ENCODE measurements at places on chromosomes 16 and 17.

DNA sequence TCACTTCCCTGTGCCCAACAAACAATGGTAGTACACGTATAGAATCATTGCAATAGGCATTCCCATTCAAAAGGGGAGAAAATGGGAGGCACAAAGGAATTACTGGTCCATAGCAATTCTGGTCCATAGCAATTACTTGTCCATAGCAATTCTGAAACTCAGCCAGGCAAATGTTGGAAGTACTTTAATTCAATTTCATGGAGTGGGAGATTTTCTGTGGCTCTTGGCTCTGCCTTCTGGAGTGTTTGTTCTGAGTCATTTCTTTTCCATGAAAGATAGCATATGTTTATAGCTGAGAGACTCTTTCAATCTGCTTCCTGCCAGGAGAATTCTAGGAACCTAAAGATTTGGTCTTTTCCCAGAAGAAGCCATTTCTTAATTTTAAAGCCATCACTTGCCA, 182.8 kb upstream of the ELAC2 start:
- no peak for DNase-seq

DNA sequence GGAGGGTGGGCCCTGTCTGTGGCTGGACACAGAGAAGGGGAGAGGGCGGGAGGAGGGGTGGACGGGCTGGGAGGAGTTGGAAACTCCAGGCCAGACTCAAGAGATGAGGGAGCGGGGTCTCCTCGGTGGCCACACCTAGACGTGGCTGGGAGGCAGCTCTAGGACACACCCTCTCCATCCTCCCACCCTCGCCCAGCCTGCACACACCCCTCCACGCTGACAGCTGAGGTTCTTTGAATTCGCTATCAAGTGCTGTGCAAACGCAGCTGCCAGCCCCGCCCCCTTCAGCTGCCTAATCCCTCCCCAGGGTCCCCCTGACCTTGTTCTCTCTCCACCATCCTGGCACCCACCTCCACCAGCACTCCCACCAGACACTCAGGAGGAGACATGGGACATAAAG, 48.7 kb downstream of the DNAH17 start:
- no peak for DNase-seq

DNA sequence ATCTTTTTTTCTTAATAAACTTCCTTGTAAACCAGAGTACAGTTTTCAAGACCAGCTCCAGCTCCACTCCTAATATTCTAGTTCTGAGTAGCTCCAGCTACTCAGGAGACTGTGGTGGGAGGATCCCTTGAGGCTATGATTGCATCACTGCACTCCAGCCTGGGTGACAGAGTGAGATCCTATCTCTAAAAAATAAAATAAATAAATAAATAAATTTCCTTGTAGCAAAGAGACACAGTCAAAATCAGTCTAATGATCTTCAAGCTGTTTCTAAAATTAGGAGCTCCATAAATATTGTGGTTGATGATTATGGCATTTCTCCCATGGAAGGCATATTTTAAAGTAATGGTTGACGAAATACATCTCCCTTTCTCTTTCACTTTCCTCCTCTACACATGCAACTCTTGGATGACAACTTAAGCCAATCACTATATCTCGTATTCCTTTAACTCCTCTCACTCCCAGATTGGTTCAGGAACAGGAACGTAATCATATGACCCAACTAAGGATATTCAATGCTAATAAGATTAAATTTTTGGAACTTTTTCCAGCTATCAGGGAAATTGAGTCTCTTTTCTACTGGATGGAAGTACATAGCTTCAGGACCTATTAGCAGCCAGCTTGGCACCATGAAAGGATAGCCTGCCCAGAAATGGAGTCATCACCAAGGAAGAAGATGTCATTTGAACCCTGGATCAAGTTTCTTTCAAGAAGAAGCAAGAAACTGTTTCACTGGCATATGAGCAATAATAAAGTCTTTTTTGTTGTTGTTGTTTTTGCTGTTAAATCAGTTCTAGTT, 42.1 kb upstream of the TAOK1 start:
- DNase-seq, result no peak

GRCh38 chr16:29192329-29193247, 207.7 kb downstream of the LAT start:
- no peak for DNase-seq

GRCh38 chr17:32159586-32160438, 17.5 kb downstream of the RHOT1 start:
- DNase-seq, result no peak

- DNase-seq, result no peak
Observed at GRCh38 chr17:27980043-27980442, 62.4 kb upstream of the NLK start.

DNA sequence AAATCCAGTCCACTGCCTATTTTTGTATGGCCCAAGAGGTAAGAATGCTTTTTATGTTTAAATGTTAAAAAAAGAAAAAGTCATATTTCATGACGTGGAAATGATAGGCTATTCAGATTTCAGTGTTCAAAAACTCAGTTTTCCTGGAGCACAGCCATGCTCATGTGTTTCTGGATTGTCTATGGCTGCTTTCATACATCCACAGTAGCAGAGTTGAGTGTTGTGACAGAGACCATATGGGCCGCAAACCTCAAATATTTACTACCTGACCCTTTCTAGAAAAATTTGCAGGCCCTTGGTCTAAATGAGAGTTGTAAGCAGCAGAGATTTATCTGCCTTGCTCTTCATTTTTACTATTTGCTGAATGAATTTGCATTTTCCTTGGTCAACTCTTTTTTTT, 264.1 kb downstream of the CBLN1 start:
- DNase-seq, result no peak

- no peak for DNase-seq
Observed at GRCh38 chr16:19173649-19174383, 5.8 kb downstream of the SYT17 start.

DNA sequence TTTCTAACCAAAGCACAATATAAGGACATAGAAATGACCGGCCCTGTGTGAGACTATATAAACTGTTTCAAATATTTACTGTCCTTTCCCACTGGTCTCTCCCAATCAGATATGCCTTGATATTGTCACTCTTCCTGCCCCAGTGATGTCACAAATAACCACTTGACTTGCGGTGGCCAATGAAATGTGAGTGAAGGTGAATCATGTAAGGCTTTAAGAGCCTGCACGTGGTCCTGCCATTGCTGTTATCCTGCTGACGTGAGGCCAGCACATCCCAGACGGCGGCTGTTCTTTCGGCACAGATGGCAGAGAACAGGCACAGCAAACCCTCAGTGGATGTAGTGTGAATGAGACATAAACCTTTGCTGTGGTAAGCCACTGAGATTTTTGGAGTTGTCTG, 5.4 kb upstream of the KLHL11 start:
- DNase-seq, result no peak

DNA sequence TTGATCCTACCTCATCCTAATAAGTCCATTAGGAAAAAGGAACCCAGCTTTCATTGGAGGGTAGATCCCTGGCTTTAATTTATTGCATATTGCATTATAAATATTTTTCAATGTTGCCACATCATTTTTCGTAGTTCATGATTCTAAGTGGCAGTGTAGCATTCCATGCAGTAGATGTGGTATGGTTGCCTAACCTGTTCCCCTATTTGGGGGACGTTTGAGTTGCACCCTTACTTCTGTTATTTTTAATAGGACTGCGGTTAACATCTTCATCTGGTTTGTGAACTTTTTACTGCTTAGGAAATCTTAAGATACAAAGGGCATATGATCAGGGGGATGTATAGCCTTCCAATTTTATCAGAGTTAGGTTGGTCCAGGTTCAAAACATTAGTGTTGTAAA, 5.4 kb downstream of the SCPEP1 start:
- DNase-seq, result no peak

GRCh38 chr16:54159490-54160080, 127.0 kb downstream of the IRX3 start:
- no peak for DNase-seq

GRCh38 chr17:37737971-37738370, 6.9 kb downstream of the HNF1B start:
- no peak for DNase-seq

- no peak for DNase-seq
Observed at GRCh38 chr16:19135896-19136438, 22.2 kb downstream of the ITPRIPL2 start.

- DNase-seq, result no peak
Observed at GRCh38 chr17:50774225-50774803, 7.0 kb upstream of the ANKRD40CL start.

DNA sequence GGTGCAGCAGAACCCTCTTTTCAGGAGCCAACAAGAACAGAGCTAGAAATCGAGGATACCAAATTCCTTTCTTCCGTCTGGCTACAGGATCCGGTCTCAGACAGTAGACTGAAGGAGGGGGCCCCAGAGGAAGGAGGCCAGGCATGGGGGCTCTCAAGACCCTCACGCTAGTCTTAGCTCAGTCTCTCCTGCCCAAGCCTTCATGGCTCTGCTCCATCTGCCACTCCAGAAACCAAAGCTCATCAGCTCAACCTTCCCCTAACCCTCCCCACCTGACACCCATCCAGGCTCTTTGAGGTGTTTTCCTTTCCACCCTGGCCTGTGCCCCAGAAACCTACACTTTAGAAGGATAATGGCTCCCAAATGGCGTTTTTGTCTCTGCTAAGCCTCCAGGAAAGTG, 6.2 kb upstream of the TMEM92 start:
- DNase-seq, result no peak

- no peak for DNase-seq
Observed at GRCh38 chr17:63707151-63707550, 7.2 kb upstream of the LIMD2 start.

GRCh38 chr16:53043986-53044601, 8.6 kb downstream of the CHD9NB start:
- no peak for DNase-seq

DNA sequence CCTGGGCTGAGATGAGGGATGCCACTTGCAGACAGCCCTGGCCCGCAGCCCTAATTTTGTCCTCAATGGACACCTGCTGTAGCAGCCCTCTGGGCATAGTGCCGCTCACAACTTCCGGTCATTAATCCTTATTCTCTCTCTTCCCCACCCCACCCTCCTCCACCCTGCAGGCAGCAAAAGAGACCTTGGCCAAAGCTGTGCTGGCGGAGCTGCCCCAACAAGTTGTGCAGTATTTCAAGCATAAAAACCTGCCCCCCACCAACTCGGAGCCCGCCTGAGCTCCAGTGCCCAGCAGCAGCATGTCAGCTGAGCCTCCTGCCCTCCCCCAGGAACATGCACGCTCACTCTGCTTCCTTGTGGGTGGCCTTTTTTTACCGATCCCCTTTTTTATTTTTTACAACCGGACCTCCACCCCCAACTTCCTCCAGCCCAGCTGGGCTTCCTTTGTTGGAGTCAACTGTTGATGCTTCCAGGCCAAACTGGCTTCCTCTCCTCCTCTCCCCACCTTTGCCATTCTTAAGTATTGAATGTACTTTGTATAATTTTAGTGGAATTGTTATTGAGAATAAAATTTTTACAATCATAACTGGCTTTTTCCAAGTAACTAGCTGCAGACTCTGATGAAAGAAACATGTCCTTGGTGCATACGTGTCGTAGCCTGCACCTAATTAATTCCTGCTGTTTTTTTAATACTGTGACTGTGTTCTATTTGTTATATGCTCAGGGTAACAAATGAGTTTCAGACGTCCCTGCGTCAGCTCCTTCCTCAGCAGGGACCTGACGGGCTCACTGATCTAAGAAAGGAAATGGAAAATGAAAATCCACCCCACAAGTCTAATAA, 38.2 kb downstream of the PSME3IP1 start:
- DNase-seq, result no peak

- no peak for DNase-seq
Observed at GRCh38 chr16:55949518-55949917, 74.3 kb upstream of the CES5A start.

- DNase-seq, result no peak
Observed at GRCh38 chr17:28008513-28008912, 34.0 kb upstream of the NLK start.

DNA sequence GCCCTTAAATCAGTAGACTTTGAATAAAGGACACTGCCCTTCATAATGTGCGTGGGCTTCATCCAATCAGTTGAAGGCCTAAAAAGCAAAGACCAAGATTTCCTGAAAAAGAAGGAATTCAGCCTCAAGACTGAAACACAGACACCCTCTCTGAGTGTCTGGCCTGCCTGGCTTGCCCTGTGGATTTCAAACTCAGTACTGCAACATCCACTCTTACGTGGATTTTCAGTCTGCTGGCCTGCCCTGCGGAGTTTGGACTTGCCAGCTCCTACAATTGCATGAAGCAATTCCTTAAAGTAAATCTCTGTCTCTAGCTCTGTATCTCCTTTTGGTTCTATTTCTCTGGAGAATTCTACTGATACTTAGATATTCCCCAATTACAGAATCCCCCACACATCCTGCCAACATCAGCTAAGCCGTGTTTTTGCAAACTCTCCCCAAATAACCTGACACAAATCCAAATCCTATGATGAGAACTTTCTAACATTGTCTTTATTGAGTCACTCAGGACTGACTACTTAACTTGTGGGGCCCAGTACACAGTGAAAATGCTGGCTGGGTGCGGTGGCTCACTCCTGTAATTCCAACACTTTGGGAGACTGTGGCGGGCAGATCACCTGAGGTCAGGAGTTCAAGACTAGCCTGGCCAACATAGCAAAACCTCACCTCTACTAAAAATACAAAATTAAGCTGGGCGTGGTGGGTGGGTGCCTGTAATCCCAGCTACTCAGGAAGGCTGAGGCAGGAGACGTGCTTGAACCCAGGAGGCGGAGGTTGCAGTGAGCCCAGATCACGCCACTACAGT, 7.2 kb upstream of the TNFRSF17 start:
- no peak for DNase-seq

GRCh38 chr16:58960484-58960883, 226.4 kb upstream of the GOT2 start:
- no peak for DNase-seq

DNA sequence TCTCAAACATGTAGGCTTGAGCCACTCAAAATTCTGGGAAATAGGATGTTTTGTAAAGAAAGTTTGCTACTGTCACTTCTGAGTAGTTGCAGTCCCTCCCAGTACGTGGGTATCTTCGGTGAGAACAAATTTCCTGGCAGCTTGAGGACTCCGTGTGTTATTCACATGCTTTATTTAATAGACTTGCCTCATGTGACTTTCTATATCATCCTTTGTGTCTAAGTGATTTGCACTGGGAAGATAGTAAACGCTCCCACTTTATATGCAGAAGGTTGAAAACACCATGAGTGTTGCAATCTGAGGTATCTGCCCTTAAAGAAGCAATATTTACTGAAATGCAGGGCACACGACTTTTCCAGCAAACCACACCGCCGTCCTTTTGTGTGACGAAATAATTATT, 643.7 kb downstream of the MAF start:
- DNase-seq, result no peak

DNA sequence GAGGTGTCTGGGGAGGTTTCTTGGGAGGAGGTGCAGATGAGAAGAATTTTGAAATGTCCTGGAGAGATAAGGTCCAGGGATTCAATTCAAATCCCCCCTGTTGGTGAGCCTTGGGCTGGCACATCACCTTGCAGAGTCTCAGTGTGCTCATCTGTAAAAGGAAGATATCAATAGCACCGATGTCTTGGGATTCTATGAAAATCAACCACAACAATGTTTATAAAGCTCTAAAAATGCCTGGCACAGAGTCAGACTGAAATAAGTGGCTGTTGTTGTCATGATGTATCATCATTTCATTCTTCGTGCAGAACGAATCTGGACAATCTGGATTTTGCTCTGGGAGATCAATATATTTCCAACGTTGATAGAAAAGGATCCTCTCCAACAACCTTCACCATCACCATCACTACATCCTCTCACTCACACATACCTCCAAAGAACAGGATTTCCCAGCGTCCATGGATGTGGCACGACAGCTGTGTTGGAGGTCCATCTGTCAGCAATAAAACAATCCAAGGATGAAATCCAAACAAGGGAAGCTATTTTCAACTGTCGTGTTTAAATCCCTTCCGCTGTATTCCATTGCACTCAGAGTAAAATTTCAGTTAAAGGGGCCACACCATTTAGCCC, 393.7 kb upstream of the DYNLRB2 start:
- no peak for DNase-seq

GRCh38 chr16:64679976-64680690, 441.7 kb downstream of the CDH11 start:
- no peak for DNase-seq
